ENCODE measurements at places on chromosomes 1 and 21.

DNA sequence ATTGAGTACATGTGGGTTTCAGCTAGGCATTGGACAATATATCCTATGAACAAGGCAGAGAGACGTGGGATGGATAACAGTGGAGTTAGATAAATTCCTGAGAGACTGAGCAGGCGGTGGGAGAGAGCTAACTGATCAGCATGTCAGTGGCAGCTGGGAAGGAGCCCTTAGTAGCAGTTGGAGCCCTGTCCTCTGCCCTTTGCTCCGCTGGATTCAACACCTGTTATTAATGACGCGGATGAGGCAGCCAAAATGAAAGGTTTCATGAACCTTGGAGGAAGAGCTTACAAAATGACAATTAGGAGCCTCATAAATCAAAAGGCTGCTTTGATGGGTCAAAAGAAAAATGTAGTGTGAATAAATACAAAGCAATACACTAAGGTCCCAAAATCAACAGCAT is 16.1 kb downstream of the UBIAD1 start:
- DNase-seq, result no peak

- DNase-seq, result no peak
Measured at GRCh38 chr1:200415227-200415626, 5.4 kb upstream of the ZNF281 start.

DNA sequence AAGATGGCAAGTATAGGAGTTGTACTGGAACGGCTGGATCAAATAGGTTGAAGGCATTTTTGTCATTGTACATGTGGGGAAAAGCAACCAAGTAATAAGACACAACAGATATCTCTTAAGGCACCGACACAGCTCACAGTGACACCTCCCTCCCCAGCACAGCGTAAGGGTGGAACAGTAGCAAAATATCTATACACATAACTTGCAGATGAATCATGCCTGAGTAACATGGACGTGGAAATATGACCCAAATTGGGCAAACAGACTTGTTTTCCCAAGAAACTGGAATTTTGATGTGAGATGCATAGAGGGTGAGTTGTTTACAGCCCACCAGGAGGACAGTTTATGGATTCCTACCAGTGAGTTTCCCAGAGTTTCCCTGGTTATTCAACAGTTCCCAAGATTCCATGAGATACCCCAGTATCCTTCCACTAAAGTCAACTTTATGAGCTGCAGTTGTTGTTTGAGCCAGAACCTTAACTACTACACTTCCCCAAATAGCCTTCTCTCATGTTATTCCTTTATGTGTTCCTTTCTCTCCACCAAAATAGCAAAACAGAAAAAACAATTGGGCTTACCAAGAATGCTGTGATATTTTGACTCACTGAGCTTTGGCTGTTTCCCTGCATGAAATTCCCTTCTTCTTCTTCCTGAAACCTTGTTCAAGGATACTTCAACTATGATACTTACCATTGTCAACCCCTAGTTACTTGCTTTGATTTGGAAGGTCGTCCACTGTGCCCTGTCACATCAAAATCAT is 7.1 kb upstream of the DR1 start:
- DNase-seq, result no peak

DNA sequence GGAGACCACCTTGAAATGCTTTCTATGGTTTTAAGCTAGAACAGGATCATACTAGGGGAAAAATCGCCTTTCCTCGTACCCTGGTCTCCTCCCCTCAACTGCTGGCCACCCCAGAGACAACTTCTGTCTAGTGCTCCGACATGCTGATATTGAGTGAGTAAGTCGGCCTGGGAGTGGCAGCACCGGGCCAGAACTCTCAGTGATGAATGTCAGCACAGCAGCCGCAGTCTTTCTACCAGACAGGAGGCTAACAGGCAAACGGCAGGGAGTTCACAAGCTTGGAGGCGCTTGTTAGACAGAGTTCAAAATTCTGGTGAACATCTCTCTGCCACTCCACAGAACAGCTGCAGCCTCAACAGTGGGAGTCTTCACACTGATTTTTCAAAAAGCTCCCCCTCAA is 716.9 kb downstream of the ADGRL2 start:
- no peak for DNase-seq

GRCh38 chr1:160130486-160130885 is 14.9 kb downstream of the ATP1A2 start:
- no peak for DNase-seq
